Panc1 (cell line): ENCODE measurements at places on chromosomes 4 and X.
A peak's percentile ranks its signal among the peaks of the same experiment; 100 is the strongest.

DNA sequence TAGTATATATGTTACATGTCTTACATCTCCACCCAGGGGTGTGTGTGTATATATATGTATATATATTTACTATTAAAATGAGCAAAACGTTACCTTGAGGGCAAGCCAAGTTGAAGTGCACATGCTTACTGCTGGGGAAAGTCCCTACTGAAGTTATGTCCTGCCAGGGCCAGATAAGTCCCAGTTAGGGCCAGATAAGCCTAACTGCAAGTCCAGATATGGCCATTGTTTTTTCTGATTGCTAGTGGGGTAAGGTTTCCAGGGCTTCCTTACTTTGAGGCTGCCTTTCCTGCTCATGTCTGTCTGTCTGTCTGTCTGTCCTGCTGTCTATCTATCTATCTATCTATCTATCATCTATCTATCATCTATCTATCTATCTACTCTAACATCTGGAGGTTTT, 19.3 kb upstream of the ZNF81 start:
- DNase-seq, result no peak

DNA sequence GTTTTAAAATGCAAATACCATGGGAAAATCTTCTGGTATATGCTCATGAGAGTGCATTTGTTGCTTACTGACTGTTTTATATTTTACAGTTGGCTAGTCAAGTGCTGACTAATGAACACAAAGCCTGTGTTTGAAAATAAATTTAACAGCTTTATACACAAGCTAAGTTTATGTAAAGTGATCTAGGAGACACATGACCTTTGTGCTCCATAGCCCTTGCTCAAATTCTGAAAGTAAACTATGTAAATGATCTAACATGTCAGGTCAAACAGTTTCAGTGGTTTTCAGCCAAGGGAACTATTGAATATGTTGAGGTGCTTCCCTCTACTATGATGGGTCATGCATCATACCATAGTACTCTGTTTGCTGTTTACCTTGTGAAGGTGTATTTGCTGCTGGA, 36.7 kb downstream of the DIAPH2 start:
- no peak for DNase-seq

GRCh38 chr4:83947830-83948193, 411.9 kb downstream of the GPAT3 start:
- DNase-seq, result no peak

DNA sequence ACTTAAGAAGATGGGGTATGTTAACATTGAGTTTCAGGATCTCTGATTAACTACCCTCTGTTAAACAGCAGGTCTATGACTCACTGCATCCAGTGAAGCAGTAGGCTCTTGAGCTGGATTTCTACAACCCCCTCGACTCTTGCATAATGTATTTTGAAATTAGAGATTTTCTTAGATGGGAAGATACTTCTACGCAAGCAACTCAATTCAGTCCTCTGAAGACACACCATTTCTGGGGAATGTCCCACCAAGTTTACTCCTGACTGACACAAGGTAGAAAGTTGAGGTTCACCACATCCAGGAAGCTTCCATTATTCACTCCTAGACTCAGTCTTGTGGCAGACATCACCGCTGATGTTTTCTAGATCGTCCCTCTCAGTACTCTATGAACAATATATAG, 12.9 kb downstream of the PALLD start:
- DNase-seq, result no peak

DNA sequence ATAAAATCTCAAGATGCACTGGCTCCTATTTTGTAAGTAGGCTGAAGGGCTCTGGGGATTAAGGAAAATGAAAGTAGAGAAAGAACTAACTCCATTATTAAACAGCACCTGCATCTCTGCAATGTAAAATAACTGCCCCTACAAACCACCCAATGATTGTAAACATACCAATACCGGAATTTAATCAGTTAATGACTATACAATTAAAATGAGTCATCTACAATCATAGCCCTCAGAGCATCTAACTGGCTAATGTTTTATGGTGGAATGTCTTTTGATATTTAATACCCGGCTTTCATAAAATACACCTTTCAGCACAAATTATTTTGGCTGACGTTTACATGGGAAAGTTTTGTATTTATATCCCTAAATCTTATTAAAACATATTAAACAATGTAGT, 142.3 kb downstream of the PAPSS1 start:
- DNase-seq, result no peak

DNA sequence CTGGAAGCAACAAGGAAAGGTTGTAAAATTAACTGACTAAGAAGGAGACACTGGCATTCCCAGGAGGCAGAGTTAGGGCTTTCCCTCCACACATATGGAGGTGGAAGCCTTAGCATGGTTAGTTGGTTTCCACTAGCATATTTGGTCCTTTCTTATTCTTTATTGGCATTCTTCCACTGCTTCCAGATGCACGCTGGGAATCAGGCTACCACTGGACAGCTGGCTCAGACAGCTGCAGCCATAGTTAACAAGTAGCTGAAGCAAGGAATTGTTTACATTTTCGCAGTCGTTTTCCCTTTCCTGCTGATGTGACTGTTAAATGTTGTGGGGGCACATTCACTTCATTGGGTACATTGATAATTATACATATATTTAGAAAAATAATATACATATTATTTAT, 169.2 kb downstream of the GRIA2 start:
- DNase-seq, result no peak

GRCh38 chr4:94941706-94942105, 184.0 kb downstream of the BMPR1B start:
- no peak for DNase-seq

DNA sequence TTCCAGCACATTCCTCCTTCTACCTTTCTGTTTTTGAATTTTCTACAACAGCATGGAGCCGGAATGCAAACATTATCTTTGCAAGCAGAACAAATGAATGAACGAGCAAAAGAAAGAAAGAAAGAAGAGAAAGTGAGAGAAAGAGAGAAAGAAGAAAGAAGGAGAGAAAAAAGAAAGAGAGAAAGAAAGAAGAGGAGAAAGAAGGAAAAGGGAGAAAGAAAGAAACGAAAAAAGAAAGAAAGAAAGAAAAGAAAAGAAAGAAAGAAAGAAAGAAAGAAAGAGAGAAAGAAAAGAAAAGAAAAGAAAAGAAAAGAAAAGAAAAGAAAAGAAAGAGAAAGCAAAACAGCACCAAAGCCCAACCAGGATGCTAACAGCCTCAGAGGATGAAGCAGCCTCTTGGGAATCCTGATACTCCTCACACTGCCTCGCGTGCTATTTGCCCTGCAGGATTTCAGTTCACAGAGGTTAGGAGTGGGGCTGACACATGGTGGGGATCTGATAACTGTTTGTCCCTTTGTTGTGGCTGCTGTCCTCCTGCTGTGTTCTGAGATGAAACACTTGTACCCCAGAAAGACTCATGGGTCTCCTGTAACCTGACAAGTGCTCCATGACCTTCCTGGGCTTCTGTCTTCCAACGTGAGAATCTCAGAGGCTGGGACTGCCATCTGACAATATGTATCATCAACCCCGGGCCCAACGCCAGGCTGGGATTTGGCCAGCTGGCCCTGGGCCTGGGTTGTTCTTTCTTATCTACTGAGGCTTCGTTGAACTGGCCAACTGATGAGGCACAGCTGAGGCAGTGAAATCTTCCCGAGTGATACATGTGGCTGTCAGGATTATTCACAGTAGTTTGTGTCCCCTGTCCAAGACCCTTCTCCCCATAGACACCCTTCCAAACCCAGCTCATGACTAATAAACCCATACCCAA, 61.0 kb downstream of the SEPSECS start:
- DNase-seq, result no peak

GRCh38 chr4:11098461-11098860, 330.2 kb downstream of the HS3ST1 start:
- DNase-seq, result no peak

- no peak for DNase-seq
These were observed 62.8 kb downstream of the PPP1R2C start for GRCh38 chrX:42714981-42715700.

DNA sequence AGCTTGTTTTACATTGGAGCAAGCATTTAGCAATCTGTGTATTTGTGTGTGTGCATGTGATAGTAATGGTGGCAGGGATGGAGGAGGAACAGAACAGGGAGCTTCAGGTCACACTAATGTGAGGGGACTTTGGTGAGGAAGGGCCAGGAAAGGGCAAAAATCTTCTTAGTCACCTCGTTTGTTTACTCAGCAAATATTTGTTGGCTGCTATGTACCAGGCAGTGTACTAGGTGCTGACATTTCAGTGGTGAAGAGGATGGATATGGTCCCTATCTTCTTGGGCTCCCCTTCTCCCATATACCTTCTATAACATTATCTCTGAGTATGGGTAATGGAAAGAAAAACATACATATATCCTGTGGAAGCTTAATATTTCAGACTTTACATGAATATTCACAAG, 48.5 kb upstream of the HDAC8 start:
- peak; percentile 67 for DNase-seq

DNA sequence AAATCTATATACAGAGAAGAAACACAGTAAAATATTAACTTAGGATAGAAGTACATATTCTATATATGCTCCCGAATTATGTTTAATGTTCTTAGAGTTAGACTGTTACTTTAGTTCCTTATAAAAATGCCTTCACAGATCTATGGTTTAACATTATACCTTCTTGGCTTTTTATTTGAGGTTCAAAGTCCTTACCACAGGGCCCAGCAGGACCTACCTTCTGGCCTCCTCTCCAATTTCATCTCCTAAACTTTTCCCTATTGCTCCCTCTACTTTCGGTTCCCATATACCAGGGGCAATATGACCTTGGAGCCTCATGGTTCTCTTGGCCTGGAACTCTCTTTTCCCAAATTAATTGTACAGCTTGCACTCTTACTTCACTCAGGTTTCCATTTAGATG, 11.8 kb downstream of the ANKRD37 start:
- DNase-seq, result no peak

DNA sequence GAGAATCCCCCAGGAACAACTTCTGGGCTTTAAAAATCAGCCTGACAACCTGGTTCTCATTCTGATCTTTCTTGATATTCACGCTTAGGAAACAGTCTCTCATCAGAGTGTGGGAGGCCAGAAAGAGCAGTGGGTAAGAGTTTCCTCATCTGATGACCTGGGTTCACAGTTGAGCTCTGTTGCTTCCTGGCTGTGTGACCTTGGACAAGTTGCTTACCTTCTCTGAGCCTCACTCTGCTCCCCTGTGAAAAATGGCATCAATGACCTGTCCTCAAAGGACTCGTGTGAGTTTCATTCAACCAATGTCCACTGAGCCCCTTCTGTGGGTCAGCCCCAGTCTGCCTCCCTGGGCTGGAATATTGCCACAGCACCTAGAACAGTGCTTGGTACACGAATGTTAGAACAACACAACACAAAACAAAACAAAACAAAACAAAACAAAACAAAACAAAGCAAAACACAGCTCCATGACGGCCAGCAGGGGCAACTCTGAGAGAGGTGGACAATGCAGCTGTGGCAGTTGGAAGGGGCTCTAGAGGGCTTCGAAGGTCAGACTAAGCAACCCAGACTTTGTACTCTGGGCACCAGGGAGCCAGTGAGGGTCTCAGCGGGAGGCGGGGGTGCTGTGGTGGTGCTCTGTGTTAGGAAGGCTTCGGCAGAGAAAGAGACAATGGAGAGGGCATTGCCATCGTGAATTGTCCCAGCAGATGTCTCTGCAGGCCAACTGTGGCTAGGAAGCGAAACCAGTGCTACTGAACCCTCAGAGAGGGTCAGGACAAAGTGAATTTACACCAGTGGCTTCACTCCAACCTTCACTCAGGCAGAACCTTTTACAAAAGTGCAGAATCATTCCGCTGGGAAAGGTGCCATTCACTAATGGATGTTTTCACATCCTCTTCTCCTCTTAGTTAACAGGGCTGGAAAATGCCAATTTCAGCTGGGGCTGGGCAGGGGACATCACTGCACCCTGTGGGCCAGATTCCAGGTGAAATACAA, 14.3 kb upstream of the C4orf50 start:
- no peak for DNase-seq

GRCh38 chr4:52989865-52990264, 127.7 kb downstream of the RASL11B start:
- no peak for DNase-seq

GRCh38 chr4:120915336-120915735, 7.2 kb downstream of the PRDM5 start:
- DNase-seq, result no peak

DNA sequence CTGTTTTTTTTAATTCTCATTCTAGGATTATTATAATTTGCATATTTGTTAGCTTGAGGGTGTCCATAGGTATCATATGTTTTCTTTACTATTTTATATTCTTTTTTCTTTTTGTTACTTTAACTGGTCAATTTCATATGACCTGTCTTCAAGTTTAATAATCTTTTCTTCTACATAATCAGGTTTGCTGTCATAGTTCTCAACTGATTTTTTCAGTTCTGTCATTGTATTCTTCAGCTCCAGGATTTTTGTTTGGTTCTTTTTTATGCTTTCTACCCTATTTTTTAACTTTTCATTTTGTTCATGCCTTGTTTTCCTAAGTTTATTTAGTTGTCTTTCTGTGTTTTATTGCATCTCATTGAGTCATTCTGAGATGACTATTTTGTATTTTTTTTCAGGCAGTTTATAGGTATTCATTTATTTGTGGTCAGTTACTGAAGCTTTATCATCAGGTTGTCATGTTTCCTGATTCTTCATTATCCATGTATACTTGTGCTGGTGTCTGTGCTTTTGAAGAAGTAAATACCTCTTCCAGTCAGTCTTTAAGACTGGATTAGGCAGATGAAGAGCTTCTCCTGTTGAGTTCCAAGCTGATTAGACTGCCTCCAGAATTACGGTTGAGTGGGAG, 220.3 kb upstream of the VEGFC start:
- no peak for DNase-seq

DNA sequence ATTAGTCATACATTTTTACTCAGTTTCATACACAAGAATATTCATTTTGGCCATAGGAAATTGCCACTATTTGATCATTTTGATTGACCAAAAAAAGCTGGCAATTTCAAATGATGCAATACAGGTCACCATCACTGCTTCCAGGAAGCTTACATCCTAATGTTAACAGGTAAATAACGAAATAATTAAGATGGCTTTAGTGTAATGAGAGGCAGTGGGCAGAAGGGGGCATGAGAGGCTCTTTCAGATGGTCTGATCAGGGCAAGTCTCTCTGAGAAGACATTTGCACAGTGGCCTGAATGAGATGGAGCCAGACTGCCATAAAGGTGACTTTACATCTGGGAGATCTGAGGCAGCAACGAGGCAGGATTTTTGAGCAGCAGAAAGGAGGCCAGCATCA, 170.7 kb downstream of the SLIT2 start:
- peak; percentile 30 for DNase-seq

- no peak for DNase-seq
These were observed 1333.7 kb upstream of the DIAPH2 start for GRCh38 chrX:95350774-95351488.

DNA sequence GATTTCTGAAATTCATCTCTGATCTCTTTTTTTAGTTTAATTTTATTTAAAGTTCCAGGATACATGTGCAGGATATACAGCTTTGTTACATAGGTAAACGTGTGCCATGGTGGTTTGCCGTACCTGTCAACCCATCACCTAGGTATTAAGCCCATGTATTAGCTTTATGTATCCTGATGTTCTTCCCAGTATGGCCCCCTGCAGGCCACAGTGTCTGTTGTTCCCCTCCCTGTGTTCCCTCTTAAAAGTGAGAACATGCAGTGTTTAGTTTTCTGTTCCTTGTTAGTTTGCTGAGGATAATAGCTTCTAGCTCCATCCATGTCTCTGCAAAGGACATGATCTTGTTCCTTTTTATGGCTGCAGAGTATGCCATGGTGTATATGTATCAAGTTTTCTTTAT, 153.2 kb downstream of the RAPGEF2 start:
- no peak for DNase-seq

- no peak for DNase-seq
These were observed 269.0 kb upstream of the PABPC4L start for GRCh38 chr4:134470544-134470943.

GRCh38 chr4:87541956-87542709, 13.0 kb upstream of the SPARCL1 start:
- DNase-seq, result no peak
